ENCODE measurements at places on chromosomes 6 and 20. TPM values are rescaled to one million over a fixed set of nuclear protein-coding genes. Genes with fewer than 3 reads are reported as not detected.

GRCh38 chr6:89010825-89011224 lies 47.4 kb upstream of the RNGTT start:
- DNase-seq, result no peak

GRCh38 chr6:165984729-165985275 lies 182.8 kb downstream of the TBXT start:
- no peak for DNase-seq

Gene ATP9A
- total RNA-seq, result 75.5 TPM

GRCh38 chr6:34090529-34090928 lies 55.4 kb downstream of the GRM4 start:
- DNase-seq, result no peak

Gene TRAPPC3L
- under 0.01 TPM for total RNA-seq

GRCh38 chr6:159107451-159108260 lies 61.5 kb upstream of the FNDC1 start:
- DNase-seq, result peak; percentile 20

Gene ZBP1
- total RNA-seq, result not detected

Gene AP5S1
- total RNA-seq, result 21.5 TPM

DNA sequence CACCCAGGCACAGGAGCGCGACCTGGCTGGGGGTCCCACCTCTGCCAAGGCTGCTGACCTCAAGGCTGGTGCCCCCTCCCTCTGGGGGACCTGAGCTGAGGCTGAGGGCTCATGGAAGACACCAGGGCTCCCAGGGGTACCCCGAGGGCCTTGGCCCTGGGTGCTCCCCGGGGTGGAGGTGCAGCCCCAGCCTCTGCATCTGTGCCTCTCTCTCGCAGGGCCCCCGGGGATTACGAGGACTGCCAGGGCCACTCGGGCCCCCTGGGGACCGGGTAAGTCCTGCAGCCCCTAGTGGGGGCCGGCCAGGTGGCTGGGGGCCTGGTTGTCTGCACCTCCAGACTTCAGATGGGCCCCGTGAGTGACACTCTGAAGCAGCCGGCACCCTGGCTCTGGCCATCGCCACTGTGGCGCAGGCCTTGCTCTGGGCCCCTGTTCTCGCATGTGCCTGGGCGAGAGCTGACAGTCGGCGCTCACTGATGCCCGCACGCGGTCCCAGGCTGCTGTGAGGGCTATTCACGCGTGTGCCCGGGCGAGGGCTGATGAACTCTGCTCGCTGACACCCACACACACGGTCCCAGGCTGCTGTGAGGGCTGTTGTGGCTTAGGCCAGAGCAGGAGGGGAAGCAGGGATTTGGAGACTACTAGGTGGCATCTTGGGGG lies 9.3 kb downstream of the COL9A3 start:
- no peak for DNase-seq
